ENCODE measurements at places on chromosomes 4 and X.

- no peak for DNase-seq
Observed at GRCh38 chr4:186494496-186494895, 60.9 kb downstream of the MTNR1A start.

DNA sequence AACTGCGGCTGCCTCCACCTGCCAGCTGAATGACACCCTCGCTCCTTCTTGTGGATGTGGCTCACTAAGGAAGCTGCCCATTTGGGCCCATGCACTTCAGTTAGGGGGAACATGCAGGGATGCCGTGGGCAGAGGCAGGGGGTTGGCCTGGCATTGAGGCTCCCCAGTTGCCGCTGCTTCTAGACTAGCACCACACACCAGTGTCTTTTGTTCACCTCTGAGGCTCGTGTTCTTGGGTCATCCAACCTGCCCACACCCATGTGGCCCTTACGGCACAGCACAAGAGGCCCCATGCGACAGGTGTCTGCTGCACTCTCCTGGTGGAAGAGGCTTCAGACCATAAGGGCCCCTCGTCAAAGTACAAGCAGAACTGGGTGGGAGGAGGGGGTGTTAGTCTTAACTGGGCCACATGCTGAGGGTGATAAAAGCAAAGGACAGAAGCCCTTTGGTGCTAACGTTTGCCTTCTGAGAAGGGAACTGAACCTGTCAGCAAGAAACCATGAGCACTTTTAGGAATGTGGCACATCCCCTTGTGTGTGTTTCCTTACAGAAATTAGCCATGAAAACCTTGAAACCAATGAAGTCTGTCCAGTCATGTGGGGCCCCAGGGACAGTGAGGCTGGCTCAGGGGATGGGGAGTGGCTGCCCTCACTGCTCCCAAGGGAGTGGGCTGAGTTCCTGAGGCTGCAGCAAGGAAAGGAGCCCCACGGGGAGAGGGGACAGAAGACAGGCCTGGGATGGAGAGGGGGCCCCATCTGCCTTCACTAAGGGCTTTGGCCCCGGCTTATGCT is 39.2 kb downstream of the MAP7D3 start:
- DNase-seq = no peak

DNA sequence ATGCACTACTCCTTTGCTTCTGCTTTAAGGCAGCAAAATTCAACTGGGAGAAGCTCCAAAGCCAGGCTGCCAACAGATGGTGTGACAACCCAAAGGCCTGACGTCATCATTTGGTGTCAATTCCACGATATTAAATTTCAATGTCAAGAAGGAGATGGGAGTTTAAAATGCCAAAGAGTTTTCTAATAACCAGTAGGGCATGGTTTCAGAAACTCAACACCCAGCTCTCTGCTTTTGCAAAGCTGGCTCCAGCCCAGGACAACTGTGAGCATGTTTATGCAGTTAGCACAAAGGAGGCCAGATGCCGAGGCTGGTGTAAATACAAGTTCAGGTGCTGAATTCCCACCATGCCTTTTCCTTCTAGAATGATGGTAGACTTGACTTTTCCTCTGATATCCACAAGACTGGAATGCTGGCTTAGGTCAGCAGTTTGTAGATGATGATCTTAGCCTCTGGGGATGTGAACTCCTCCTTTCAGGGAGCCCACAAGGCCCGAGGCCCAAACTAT is 67.3 kb downstream of the AFAP1 start:
- no peak for DNase-seq

- DNase-seq = no peak
Observed at GRCh38 chr4:151942971-151943370, 182.2 kb upstream of the GATB start.

DNA sequence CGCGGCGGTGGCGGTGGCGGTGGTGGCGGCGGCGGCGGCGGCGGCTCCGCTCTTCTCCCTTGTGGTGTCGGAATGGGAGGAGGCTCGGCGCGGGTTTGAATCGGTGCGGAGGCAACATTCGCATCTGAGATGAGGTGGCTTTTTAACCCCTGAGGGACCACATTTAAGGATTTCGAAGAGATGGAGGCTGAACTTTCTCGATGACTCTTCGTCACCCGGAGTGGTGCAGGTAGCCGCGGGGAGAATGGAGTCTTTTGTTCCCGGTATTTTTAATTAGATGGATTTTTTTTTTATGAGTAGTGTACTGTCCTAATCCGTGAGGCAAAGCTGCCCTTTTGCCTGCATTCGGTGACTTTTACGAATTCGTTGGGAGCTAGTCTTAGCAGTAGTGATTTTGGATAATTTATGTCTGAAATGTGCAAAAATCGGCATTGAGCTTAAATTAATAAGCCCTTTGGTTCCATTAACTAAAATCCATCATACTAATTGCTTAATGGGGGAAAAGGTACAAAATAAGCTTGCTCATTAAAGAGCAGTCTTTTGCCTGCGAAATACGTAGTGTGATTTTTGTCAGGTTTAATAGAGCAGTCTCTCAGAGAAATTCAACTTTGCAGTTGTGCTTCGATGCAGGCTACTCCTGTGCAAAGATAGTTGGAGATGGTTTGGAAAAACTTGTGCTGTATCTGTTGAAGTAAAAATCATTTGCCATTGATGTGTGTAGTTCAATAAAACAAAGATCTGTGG is 206.2 kb downstream of the TENM3 start:
- DNase-seq = no peak

Data from GM13976 (cell line).